ENCODE measurements at places on chromosomes 11 and 22.

DNA sequence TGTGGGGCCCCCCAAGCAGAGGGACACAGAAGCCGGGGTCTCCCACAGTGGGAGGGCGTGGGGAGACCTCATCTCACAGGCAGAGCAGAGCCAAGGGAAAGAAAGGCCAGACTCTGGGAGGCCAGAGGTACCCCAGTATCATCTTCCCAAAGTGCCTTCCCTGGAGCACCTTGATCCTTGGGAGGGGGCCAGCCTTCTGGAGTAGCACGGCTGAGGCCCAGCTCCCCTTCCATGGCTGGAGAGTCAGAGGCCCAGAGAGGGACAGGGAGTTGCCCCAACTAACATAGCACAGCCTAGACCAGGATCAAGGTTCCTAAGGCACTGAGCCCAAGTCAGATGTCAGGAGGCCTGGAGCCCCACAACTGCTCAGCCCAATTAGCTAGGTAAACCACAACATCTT, 50.6 kb downstream of the ELFN2 start:
- no peak for DNase-seq

DNA sequence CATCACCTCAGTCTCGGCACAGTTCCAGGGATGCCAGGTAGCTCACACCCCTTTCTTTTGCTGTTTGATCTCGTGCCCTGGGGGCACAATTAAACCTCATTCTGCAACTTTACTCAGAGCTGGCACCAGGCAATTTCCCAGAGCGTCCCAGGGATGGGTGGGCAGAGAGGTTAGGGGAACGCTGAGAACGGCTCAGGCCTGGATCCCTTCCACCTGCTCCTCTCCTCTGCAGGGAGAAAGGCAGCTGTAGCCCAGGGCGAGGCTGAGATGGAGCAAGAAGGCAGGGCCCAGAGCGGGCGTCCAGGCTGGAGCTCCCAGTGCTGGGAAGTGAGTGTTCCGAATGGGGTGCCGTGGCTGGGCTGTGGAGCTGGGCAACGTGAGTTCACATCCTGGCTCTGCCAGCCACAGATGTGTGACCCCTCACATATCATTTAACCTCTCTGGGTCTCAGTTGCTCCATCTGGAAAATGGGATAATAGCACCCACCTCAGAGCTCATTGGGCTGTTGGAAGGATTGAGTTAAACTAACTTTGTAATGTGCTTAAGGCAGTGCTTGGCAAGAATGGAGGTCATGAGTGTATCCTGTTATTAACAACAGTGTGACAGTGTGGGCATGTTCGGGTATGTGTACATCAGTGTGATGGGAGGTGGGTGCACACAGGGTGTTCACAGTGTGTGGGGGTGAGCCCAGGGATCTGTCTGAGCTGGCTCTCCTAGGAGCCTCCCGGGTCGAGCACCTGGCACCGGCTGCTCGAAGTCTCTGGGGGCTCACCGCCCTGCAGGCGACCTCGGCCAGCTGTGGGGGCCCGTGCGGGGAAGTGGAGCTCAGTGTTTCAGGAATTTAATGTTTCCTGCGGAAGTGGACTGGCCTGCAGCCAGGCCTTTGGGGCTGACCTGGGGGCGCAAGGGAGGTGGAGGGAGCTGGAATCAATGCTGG, 15.5 kb downstream of the OTUB1 start:
- no peak for DNase-seq

- DNase-seq: no peak
Observed at GRCh38 chr11:47105974-47106373, 70.7 kb downstream of the ARFGAP2 start.

- no peak for DNase-seq
Observed at GRCh38 chr11:108793138-108793537, 128.3 kb downstream of the DDX10 start.

DNA sequence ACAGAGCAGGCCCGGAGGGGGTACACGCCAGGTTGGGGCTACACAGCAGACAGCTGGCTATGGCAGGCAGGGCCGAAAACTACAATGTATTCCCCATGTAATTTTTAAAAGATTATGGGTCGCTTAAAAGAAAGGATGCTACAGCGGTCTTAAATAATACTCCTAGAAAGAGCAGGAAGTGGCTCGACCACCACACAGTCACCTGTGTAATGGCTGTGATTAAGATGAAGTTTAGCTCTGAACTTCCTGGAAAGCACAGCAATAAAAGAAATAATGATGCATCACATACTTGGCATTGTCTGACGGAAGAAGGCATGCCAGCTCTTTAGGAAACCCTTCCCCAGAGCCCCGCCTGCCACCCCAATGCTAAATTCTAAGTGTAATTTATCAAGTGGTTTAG, 32.6 kb downstream of the WNT11 start:
- DNase-seq: no peak

Measured in mucosa of gallbladder (tissue), 1 donor.